ENCODE measurements at places on chromosomes 11 and 22.
A peak's percentile ranks its signal among the peaks of the same experiment; 100 is the strongest.

GRCh38 chr11:62324731-62325556, 12.3 kb upstream of the ASRGL1 start:
- DNase-seq, result peak; percentile 60

DNA sequence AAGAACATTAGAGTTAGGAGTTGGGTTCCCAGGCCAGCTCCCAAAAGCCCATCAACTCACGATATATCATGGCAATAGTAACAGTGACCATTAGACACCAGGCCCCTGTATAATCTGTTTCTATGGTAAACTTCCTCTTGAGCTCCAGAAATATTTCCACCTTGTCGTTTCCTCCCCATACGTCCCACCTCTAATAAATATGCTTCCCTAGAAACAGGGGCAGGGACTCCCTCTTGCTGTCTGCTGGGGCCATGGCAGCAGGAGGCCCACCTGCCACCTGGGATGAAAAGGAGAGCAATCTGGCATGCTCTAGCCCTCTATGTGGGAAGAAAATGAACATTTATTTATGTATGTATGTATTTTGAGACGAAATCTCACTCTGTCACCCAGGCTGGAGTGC, 32.2 kb upstream of the AMOTL1 start:
- DNase-seq, result no peak

GRCh38 chr11:112285841-112286311, 25.2 kb upstream of the PLET1 start:
- DNase-seq, result no peak

DNA sequence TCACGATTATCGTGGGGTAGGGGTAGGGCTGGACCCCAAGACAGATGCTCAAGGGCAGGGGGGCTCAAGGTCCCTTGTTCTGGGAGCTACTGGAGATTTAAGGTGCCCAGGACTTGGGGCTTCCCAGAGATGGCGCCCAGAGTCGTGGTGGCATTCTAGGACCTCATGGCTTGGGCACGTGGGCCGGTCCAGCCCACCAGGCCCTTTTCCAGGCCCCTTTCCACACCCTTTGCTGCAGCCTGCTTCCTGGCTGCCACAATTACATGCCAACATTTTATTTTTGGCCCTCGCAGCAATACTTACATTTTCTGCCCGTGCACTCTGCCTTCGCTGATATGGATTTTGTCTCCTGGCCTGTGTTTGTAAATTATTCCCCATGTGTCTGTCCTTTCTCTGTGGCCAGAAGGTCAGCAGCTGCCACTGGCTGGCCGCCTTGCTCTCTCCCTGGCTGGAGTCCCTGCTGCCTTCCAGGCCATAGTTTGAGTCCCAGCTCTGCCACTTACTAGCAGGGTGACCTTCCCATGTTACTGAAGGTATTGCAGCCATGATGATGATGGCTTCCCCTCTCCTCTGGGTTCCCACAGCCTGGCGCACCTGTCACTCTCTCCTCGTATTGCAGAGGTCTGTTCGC, 11.2 kb downstream of the MB start:
- DNase-seq, result no peak

DNA sequence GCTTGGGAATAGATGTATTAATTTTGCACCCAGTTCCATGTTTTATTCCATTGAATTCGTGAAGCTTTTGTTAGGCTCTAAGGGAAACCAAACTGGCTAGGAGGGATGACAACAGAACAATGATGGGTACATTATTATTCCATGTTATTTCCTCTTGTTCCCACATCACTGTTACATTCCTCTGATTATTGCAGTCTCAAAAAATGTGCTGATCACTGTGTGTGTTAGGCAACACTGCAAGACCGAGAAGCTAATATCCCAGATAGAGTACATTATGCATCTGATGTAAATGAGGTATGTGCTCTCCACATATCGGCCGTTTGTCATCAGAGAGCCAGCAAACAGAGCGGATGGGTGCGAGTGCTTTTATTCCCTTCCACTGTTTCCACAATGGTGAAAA, 327.9 kb downstream of the SOX6 start:
- DNase-seq, result no peak
